ENCODE measurements at places on chromosomes 5 and 9. TPM values are rescaled to one million over a fixed set of nuclear protein-coding genes. Genes with fewer than 3 reads are reported as not detected.

Gene HTR4
- not detected for total RNA-seq

DNA sequence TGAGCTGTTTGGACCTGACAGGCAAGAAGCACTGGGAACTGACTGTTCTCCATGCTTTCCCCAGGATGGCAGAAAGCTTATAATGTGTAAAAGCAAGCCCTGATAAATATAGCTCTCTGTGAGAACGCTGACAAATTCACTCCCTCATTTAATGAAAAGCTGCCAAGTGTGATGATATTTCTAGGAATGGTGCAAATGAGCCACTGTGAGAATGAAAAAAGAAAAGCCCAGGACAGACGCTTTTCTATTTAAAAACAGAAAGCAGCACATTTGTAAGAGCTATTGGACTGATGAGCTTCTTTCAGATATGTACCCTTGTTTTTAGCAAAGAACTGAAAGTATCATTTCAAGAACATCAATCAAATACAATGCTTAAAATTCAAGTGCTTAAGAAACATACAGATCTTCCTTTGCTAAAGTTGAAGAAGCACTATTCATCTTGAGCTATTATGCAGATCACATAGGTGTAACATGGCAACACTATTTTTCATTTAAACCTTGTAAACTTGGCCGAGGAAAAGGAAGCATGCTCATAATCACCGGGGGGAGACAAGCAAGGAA is 842.6 kb upstream of the ACO1 start:
- DNase-seq, result no peak

DNA sequence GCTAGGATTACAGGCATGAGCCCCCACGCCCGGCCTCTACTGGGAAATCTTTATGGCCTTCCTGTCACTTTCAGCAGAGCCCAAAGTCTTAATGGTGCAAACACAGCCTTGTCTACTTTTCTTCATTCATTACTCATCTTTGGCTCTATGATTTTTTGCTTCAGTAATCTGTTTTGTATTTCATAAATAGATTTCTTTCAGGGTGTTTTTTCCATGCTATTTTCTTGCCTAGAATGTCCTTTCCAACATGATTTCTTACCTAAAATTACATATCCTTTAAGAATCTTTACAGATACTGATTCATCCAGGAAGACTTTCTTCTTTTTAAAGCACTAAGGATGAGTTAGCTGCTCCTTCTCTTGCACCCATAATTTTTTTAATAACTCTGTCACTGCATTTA is 213.0 kb downstream of the TAF11L14 start:
- no peak for DNase-seq

- no peak for DNase-seq
Observed at GRCh38 chr5:82986404-82986803, 90.8 kb downstream of the TMEM167A start.

DNA sequence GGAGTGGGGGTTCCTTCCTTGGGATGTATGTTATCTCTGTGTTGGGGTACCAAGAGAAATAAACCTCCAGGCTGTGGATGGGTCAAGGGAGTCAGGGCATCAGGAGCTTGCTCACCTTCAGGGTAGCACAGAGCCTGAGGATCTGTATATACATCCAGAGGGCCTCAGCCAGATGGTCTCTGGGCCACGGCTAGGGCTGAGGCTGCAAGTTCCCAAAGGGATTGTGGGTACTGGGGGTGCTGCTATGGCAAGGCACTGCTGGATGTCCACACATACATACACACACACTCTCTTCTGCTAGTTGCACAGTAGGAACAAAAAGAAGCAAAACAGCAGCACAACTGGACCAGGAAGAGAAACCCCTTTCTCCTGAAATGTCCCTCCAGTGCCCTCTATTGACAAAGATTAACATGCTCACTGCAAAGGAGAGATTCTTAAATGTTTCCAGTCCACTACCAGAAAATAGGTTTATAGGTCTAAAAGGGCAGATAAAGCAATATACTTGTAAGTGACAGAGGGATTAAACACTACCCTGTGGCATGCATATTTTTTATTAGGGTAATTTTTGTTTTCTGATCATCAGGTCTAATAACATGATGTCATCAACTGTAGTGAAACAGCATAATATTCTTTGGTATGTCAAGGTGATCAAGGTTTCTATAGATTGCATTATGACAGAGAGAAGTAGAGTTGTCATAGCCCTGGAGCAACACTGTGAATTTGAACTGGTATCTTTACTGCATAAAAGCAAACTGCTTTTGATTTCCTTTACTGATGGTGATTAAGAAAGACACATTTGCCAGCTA is 56.3 kb upstream of the KCNN2 start:
- DNase-seq, result no peak

Gene TOR4A
- 6.1 TPM for total RNA-seq

DNA sequence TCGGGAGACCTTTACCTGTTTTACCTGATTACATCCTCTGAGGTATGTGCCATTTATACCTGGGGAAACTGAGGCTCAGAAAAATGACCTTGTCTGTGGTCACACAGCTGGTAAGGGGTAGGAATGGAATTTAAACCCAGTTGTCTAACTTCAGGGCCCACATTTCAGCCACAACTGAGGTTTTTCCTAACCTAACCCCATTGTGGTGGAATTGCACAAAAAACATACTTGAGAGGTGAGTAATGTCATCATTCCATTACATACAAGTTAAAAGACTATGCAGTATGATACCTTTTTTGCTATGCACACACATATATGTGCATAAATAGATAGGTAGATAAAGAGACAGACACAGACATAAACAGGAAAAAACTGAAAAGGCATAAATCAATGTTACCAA is 14.1 kb downstream of the FGF1 start:
- no peak for DNase-seq

- DNase-seq, result no peak
Observed at GRCh38 chr5:141477044-141477575, 1.3 kb downstream of the PCDHGC3 start.

- no peak for DNase-seq
Observed at GRCh38 chr9:86257391-86257790, 2.1 kb downstream of the C9orf153 start.

Gene SLC27A6
- not detected for total RNA-seq

Gene ARHGEF39
- 0.84 TPM for total RNA-seq
